ENCODE measurements at places on chromosomes 2 and 18.

DNA sequence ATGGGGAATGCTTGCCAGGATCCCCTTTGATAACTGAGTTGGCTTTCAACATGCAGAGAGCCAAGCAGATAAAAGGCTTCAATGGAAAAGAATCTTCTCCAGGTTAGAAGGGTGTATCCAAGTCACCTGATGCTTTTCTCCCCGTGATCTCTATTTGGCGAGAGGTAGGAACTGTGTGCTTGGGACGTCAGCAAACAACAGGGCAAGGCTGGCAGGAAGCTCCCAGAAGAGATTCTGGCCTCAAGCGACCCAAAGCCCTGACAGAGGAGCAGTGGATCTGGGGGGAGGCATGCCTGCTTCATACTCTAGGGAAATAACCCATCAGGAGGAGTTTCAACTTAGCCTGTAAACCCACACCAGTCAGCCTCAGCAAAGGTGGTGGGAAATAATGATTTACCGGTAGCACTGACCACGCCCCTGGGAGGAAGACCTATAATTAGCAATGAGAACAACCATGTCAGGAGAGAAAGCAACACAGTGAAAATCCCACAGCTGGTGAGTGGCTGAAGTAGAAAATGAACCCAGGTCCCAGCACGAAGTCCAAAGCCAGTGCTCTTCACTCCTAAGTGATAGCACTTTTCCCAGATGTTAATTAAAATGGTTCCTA is 76.3 kb upstream of the SEC11C start:
- no peak for DNase-seq

GRCh38 chr18:27824841-27825681 is 351.9 kb downstream of the CDH2 start:
- no peak for DNase-seq

- DNase-seq = no peak
These were observed 112.5 kb downstream of the NCK2 start for GRCh38 chr2:105857076-105857740.

GRCh38 chr2:58055033-58055786 is 8.6 kb downstream of the VRK2 start:
- no peak for DNase-seq

DNA sequence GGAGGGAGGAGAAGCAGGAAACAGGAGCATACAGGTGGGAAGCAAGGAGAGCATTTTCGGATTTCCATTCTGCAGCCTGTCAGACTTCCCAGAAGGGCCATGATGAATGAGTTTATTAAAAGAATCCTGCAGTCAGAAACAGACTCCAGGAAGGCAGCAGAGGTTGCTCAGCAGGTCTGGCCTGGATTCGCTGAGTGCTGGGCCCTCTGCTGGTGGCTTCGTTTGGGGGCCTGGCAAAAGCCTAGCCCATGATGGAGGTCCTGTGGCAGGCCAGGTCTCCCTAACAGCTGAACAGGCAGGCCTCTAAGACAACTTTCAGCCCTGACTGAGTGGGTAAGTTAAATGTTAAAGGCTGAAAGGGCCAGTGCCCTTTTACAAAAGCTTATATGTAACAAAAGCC is 108.2 kb upstream of the CAPN13 start:
- no peak for DNase-seq

GRCh38 chr2:67339234-67339885 is 57.8 kb upstream of the ETAA1 start:
- no peak for DNase-seq

- DNase-seq = no peak
These were observed 103.9 kb downstream of the CCBE1 start for GRCh38 chr18:59593291-59593717.

GRCh38 chr2:73964223-73964622 is 20.5 kb upstream of the TET3 start:
- no peak for DNase-seq

DNA sequence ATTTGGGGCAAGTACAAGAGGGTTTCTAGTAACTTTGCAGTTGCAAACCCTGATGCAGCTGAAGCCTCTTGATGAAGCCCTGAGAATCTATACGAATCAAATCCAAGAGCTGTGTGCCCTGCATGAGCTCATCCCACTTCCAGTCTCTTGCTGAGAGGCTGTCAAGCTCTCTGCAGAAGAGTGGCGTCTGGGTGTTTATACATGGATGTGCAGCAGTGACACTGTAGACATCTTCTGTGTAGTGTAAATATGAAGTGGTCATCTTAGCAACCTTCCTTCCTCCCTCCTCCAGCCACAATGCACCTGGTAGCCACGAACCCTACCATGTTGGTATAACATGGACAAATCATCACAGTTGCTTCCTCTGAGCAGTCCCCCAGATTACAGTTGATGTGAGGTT is 18.4 kb upstream of the KIAA2012 start:
- DNase-seq = no peak
